NCI-H187 (cell line): ENCODE measurements at places on chromosomes 13 and 19.
A peak's percentile ranks its signal among the peaks of the same experiment; 100 is the strongest.

DNA sequence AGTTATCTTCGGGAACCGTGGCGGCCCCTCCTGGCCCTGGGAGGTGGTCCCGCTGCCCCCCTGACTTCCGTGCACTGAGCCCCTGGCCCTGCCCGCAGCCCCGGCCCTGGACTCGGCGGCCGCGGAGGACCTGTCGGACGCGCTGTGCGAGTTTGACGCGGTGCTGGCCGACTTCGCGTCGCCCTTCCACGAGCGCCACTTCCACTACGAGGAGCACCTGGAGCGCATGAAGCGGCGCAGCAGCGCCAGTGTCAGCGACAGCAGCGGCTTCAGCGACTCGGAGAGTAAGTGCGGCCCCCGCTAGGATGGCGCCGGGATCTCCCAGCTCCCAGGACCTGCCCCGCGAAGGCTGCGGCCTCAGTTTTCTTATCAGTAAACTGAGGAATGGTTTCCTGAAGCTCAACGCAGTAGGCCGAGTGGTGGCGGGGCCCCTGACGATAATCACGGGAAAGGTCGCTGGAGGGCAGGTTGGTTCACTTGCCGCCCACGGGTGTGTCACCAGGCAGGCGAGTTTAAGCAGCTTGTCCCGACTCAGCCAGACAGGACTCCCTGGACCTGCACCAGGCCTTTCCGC lies 924 bp downstream of the RGCC start:
- DNase-seq: no peak

DNA sequence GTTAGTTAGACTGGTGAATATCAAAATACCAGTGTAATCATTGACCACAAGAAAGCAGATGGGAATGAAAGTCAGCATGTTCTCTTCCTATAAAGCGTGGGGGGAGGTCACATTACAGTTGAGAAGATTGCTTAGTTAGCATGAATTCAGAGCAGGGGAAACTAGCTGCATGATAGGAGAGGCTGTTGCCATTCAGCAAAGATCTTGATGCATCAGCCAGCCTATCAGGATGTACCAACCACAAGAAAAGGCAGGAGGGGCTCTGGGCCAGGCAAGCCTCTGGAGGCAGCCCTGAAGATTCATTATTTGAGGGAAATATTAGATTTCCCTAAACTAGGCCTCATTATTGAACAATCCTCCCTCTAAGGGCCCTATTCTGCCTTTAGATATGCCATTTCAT lies 5.0 kb upstream of the MTMR6 start:
- DNase-seq: no peak

- no peak for DNase-seq
Measured at GRCh38 chr13:106507560-106508274, 27.7 kb downstream of the EFNB2 start.

- DNase-seq: no peak
Measured at GRCh38 chr13:79796136-79796535, 315.2 kb downstream of the NDFIP2 start.

DNA sequence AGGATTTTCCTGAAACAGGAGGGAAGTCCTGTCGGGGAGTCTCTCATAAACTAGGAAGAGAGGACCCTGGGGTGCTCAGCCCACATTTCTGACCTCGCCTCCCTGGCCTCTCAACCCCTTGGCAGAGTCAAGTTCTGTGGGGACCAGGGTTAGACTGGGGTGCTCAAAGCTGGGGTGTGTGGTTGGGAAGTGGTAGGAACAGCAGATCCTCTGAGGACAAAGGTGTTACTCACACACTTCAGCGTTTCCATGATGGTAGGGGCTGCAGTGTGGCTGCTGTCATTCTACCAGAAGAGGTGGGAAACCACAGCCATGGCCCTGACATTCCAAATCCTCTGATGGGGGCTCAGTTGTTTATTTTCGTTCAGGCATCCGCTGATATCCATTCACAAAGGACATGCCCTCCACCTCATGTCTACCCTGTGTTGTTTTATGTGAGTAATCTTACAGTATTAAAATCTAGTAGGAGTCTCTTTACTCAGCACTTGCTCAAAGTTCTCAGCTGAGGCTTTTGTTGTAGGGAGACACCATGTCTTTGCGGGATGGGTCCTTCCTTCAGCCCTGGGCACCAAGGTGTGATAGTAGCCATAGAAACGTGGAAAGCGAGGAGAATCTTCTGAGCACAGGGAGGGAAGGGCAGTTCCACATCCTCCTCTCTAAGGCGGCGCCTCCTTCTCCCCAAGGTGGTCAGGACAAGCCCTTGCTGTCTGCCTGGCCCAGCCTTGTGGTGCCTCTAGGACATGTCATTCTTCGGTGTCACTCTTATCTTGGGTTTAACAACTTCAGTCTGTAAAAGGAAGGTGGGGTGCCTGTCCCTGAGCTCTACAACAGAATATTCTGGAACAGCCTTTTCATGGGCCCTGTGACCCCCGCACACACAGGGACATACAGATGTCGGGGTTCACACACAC lies 1.5 kb downstream of the KIR2DL3 start:
- DNase-seq: no peak

GRCh38 chr19:29806098-29806866 lies 5.5 kb upstream of the CCNE1 start:
- no peak for DNase-seq

- DNase-seq: no peak
Measured at GRCh38 chr13:51343475-51343874, 4.0 kb downstream of the SERPINE3 start.

DNA sequence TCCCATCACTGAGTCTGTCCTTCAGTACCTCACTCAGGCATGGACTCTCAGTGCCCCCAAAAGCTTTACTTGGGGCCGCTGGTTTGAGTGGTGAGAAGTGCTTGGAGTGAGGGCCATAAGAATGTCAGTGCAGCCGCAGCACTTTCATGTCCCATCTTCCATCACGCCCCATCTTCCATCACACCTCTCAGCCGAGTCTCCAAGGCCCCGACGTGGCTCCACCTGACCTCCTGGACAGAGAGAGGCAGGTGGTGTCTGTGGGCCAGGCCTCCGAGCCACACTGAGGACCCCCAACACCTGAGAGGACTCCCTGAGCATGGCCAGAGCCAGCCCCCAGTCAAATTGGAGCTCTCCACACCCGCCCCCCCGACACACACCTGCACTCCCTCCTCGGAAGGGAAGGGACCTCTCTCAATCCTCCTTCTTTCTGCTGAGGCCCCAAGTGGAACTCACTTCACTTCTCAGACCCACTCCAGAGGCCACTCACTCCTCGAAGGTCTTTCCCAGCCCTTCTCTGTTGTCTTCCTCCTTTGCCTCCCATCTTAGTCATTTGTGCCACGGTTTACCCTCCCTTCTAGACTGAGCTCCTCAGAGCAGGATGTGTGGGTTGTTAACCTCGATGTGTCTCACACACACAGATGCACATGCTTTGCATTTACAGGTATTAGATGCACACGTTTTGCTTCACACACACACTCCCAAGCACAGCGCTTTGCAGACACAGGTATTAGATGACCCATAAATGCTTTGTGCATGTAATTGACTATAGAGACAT lies 65.7 kb upstream of the ATP12A start:
- no peak for DNase-seq

- no peak for DNase-seq
Measured at GRCh38 chr19:14401468-14402195, 17.5 kb downstream of the DDX39A start.

GRCh38 chr19:33098055-33098534 lies 17.1 kb downstream of the GPATCH1 start:
- DNase-seq: no peak

DNA sequence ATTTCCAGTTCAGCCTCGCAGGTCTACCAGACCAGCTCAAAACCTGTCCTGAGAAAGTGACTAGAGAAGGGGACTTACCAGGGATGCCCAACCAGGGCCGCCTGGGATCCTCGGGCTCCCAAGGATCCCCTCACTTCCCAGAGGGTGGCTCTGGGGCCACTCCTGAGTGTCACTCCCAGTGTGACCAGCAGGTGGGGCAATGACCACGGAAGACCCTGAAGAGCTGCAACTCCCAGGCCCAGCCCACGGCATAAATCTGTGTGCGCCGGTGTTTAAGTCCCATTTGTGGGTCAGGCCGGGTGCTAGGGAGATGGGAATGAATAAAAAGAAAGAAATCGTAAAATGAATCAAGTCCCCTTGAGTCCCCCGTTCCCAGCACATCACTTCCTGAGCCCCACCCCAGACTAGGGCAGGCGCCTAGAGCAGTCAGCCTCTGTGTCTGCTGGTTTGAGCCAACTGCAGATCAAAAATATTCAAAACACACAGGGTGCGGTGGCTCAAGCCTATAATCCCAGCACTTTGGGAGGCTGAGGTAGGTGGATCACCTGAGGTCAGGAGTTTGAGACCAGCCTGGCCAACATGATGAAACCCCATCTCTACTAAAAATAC lies 10.7 kb downstream of the PTGIR start:
- peak; percentile 57 for DNase-seq

- DNase-seq: no peak
Measured at GRCh38 chr19:42653841-42654240, 59.1 kb upstream of the CEACAM8 start.

- no peak for DNase-seq
Measured at GRCh38 chr13:78306519-78307206, 296.7 kb downstream of the POU4F1 start.

DNA sequence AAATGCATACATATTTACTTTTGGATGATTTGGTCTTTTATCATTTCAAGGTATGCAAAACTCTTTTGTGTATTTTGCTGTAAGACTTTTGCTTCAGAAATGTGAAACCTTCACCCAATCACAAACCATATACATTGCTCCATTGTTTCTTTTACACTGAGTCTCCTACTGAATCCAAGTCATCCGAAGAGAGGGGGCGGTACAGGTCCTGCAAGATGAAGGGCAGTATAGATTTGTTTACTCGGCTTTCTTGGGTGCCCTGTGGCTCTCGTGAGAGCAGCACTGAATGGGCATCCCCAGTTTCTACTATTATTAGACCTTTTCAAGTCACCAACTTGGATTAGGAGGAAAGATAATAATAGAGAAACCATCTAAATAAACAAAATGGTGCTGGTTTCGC lies 280.6 kb downstream of the DCLK1 start:
- DNase-seq: no peak

DNA sequence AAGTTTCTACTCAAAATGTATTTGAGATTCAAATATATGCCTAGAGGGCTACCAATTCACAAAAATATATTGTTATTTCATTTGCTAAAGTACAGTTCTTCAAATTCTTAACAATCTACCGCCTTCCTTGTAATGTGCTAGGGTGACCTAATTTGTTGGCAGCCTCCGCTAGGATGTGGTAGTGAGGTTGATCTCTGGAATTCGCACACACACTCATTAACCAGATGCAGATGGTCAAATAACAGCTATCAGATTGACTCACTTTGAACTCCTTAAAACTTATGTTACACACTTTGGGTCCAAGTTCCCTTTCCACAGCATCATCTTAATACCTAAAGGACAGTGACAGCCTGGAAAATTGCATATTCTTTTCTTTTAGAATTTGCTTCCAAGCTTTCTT lies 367.3 kb downstream of the DCT start:
- DNase-seq: no peak

DNA sequence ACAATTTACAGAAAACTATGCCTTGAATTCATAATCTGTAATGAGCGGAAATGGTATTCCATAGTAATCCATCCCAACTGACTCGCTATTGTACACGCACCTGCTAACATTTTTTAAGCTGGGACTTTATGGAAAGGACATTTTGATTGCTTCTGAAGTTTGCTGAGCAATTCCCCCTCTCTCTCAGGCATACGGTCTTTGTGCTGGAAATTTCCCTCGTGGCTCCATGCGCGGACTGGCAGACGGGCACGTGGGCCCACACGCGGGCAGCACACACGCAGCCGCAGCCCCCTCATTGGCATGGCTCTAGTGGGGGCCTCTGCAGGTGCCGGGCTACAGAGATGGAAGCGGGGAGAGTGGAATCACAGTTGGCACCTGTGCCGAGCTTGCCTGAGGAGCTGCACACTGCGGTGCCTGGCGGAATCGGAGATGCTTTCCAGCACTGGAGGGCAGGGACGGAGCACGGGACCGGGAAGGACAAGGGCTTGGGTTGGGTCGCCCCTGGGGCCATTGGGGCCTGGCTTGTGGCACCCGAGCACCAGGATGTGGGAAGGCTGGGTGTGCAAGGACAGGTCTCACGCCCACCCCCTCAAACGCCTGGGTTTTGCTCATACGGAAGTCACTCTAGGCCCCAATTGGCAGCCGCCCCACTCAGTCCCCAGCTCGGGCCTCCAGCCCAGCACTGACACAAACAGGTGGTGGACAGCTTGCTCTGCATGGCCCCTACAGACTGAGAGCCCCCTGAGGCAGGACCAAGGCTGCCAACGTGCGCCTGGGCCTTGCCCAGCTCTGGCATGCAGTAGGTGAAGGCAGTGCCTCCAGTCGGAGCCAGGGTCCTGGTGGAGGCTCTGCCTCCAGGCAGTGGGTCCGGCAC lies 30.2 kb upstream of the CCNE1 start:
- DNase-seq: no peak

DNA sequence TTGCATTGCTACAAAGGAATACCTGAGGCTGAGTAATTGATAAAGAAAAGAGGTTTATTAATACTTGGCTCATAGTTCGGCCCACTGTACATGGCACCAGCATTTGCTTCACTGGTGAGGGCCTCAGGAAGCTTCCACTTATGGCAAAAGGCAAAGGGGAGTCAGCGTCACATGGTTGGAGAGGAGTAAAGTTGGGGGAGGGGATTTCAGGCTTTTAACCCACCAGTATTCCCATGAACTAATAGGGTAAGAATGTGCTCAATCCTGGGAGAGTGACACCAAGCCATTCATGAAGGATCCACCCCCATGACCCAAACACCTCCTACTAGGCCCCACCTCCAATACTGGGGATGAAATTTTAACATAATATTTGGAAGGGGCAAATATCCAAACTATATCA lies 82.5 kb upstream of the MYCBP2 start:
- DNase-seq: no peak

DNA sequence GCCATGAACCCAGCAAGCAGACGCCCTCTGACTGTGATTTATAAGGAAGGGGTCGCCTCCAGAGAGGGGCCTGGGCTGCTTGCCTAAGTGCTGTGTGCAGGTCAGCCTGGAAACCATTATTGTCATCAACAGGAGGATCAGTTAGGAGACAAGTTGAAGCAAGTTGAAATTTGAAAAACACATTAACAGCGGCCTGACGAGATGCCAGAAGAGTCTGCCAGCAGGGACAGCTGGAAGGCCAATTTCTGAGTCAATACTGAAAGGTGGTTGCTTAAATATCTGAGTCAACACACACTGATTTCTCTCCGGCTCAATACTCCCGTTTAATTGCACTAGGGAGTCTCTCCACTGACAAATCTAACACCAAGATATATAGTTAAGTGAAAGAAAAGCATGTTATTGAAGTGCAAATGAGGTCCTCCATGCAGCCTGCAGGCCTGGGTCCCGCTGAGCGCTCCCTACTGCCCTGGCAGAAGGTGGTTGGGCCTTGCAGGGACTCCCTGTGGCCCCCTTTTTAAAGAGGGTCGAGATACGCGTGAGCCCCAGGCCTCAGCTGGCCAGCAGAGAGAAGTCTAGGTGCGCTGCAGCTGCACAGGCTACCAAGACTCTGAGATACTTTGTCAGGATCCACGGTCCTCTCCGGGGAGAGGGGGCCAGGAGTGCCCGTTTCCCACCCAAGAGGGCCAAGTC lies 91.1 kb downstream of the RNASEH2B start:
- no peak for DNase-seq
